ENCODE measurements at places on chromosomes 3 and 15.

- no peaks in the 10 kb centered on the region for H3K4me1 ChIP-seq
- no peak overlapping the region for H3K4me3 ChIP-seq
- no peak overlapping the region for H3K27ac ChIP-seq
- no peaks in the 10 kb centered on the region for H3K27me3 ChIP-seq
- no peak for DNase-seq
These were observed 192.8 kb downstream of the ARPP21 start for GRCh38 chr3:35832140-35832571.

- H3K27me3 ChIP-seq: peaks cover 18% of the 10 kb centered on the region
- H3K4me3 ChIP-seq: no peak overlapping the region
- no peak for DNase-seq
- no peaks in the 10 kb centered on the region for H3K36me3 ChIP-seq
- no peak overlapping the region for H3K27ac ChIP-seq
- no peaks in the 10 kb centered on the region for H3K4me1 ChIP-seq
These were observed 9.0 kb downstream of the CCK start for GRCh38 chr3:42257007-42257406.

- no peaks in the 10 kb centered on the region for H3K27me3 ChIP-seq
- no peak overlapping the region for H3K4me3 ChIP-seq
- DNase-seq: no peak
- no peak overlapping the region for H3K27ac ChIP-seq
- peaks cover 14% of the 10 kb centered on the region for H3K4me1 ChIP-seq
- H3K36me3 ChIP-seq: no peaks in the 10 kb centered on the region
These were observed 28.9 kb upstream of the LPP start for GRCh38 chr3:188125076-188125475.

- H3K36me3 ChIP-seq: no peaks in the 10 kb centered on the region
- H3K4me3 ChIP-seq: no peak overlapping the region
- no peak for DNase-seq
- H3K27ac ChIP-seq: no peak overlapping the region
- H3K4me1 ChIP-seq: no peaks in the 10 kb centered on the region
These were observed 378.1 kb downstream of the NSUN3 start for GRCh38 chr3:94440767-94441493.

DNA sequence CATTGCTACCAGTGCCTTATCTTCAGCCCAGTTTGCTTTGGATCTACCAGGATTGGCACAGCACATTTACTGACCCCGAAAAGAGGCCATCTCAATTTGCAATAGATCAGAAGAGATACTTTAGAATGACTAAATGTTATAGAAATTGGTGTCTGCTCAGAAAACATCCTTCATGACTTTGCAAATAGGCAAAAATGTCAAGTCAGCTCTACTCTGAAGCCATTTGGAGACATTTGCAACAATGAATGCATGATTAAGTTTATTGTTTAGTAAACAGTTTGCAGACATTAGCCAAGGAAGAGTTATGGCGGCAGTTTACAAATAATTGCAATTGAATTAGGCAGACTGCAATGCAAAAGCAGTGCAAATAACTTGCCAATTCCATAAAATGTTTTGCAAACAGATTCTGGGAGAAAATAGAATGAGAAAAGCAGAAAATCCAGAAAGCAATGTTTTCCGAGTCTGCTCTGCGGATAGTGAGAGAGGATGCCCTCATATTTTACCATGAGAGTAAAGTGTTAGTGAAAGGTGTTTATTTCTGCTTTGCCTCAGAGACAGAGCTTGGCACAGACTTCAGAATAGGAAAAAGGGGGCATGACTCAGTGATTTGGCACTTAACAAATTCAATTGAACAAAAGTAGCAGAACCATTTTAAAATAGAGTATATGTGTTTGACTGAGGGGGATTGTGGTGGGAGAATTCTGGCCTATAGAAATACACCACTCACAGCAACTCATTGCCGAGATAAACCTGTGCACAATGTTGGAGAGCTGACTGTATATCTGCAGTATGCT is 334.9 kb upstream of the NR2F2 start:
- no peak overlapping the region for H3K27ac ChIP-seq
- H3K4me1 ChIP-seq: no peaks in the 10 kb centered on the region
- H3K27me3 ChIP-seq: no peaks in the 10 kb centered on the region
- H3K4me3 ChIP-seq: no peak overlapping the region
- no peaks in the 10 kb centered on the region for H3K36me3 ChIP-seq

- no peak for DNase-seq
- H3K36me3 ChIP-seq: no peaks in the 10 kb centered on the region
- no peaks in the 10 kb centered on the region for H3K27me3 ChIP-seq
- no peak overlapping the region for H3K27ac ChIP-seq
These were observed 304.5 kb upstream of the NECTIN3 start for GRCh38 chr3:110767156-110767555.

DNA sequence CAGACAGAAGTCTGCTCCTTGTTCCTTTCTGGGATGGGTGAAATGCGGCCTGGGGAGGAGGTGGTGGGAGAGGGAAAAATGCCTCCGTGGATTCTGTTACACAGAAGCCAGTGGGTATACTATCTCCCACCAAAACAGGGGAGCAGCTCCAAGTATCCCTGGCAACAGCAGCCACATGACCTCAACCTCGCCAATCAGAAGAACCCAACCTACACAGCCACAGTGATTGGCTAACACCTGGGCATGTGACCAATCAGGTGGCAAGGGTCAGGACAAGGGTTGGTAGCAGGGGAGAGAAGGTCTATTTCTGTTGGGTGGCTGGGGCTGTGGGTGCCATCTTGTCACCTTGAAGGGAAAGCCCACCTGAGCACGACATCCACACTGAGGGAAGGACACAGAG is 9.1 kb upstream of the ACAD9 start:
- DNase-seq: no peak
- no peaks in the 10 kb centered on the region for H3K27me3 ChIP-seq
- H3K4me3 ChIP-seq: no peak overlapping the region
- no peaks in the 10 kb centered on the region for H3K4me1 ChIP-seq
- no peak overlapping the region for H3K27ac ChIP-seq
- peaks cover 2% of the 10 kb centered on the region for H3K36me3 ChIP-seq

- H3K27me3 ChIP-seq: no peaks in the 10 kb centered on the region
- no peaks in the 10 kb centered on the region for H3K4me1 ChIP-seq
- H3K27ac ChIP-seq: no peak overlapping the region
- DNase-seq: no peak
- H3K36me3 ChIP-seq: no peaks in the 10 kb centered on the region
- H3K4me3 ChIP-seq: no peak overlapping the region
These were observed 589.0 kb upstream of the DPPA4 start for GRCh38 chr3:109926376-109926775.

DNA sequence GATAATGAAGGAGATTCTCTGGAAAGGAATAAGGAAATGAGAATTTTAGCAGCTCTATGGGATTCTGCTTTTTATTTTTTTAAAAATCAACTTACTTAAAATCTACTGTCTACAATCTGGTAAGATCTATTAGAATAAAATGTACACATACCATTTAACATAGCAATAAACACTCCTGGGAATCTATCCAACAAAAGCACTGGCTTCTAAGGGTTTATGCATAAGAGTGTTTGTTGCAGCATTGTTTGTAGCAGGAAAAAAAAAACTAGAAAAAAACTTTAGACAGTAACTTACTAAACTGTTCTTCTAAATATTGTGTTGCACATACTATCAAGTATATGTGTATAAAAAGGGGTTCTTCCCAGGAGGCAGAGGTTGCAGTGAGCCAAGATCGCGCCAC is 15.7 kb upstream of the RBP1 start:
- H3K4me1 ChIP-seq: no peaks in the 10 kb centered on the region
- no peak overlapping the region for H3K4me3 ChIP-seq
- H3K27ac ChIP-seq: no peak overlapping the region
- H3K36me3 ChIP-seq: no peaks in the 10 kb centered on the region

DNA sequence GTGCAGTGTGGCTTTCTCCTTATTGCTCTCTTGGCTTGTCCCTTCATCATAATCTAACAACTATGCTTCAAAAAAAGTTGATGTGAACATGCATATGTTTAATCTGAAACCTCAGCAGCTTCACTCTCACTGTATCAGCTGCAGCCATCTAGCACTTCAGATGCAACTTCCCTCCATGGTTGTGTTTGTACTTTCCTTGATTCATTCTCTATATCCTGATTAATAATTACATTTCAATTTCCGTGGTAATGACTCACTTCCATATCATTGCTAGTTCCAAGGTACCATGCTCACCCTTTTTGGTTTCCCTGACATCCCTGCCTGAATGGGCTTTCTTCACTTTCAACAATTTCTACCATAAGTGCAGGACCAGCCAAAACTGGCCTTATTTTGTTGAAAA is 51.2 kb downstream of the MDFIC2 start:
- no peak overlapping the region for H3K4me3 ChIP-seq
- no peaks in the 10 kb centered on the region for H3K4me1 ChIP-seq
- DNase-seq: no peak
- no peaks in the 10 kb centered on the region for H3K27me3 ChIP-seq

- peak overlapping the region; percentile 67 for H3K27ac ChIP-seq
- peak; percentile 7 for DNase-seq
- peaks cover 2% of the 10 kb centered on the region for H3K36me3 ChIP-seq
- H3K4me3 ChIP-seq: peak overlapping the region; percentile 45
- peaks cover 21% of the 10 kb centered on the region for H3K4me1 ChIP-seq
- H3K27me3 ChIP-seq: no peaks in the 10 kb centered on the region
These were observed 103.3 kb downstream of the SNRK start for GRCh38 chr3:43389388-43390254.

DNA sequence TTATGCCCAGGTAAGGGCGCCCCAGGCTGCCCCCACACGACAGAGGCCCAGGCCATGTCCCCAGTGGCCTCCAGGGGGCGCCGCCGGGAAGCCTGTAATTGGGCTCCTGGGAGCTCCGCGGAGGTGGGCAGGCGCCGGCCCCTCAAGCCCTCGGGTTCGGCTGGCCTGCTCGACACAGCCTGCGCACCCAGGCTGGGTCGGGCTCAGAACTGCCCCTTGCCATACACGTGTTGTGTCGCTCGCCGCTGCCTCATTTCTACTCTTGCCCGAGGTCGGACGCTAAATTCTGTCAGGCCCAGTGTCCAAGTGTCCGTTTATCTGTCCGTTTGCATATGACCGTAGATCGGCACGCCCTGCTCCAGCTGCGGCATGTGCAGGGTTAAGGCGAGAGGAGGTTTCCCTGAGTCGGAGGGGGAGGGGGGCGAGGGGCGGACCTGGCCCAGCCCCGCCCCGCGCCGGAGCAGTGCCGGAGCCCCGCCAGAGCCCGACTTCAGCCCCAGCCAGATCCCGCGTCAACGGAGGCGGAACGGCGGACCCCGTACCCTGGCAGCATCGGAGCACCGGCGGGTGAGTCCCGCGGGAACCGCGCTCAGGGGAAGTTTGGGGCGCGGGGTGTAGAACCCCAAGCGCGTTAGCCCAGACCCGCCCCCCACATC is at the start of gene KLHDC8B:
KLHDC8B (plus strand) TSS at position 480 of the 656 bp plus-strand sequence. CDS start 1,172 bp downstream, outside the sequence.
- peak; percentile 82 for DNase-seq
- no peak within 1 kb of the TSS for H3K27ac ChIP-seq
- H3K4me3 ChIP-seq: peak within 1 kb of the TSS; percentile 83
- H3K36me3 ChIP-seq: peaks cover 3% of the 10 kb centered on the region
- peaks cover 6% of the 10 kb centered on the region for H3K27me3 ChIP-seq

Measured in memory B cell (primary cell).